ENCODE measurements at places on chromosomes 5 and 9.

DNA sequence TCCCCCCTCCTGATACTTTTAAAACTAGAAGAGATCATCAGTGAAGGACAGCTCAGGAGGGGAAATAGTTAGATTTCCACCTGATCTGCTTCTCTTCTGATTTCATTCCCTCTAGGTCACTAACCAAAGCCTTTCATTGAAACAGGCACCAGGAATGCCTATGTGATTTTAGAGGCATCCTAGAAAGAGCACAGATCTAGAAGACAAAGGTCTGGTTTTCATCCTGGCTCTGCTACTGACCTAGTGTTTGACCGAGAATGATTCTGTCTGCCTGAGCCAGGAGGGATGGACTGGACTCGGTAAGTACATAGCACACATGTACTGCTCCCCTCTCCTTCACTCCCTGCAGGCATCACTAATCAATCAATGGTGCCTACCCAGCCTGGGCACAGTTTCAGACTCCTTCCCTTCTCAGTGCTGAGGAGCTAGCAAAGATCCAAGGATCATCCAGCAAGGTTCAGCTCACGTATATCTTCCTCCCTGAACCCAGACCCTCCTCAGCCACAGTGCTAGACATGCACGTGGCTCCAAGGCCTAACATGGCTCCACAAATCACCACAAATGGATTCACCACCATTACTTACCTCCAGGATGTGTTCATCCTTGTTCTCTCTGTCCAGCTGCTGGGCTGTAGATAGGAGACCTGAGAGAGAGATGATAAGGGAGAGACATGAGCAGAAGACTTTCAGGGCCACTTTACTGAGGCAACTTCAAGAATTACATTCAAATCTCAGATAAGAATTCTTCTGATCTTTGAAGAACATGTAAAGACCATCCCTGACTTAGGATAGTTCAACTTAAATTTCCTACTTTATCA, 35.2 kb downstream of the FAT2 start:
- DNase-seq: no peak

DNA sequence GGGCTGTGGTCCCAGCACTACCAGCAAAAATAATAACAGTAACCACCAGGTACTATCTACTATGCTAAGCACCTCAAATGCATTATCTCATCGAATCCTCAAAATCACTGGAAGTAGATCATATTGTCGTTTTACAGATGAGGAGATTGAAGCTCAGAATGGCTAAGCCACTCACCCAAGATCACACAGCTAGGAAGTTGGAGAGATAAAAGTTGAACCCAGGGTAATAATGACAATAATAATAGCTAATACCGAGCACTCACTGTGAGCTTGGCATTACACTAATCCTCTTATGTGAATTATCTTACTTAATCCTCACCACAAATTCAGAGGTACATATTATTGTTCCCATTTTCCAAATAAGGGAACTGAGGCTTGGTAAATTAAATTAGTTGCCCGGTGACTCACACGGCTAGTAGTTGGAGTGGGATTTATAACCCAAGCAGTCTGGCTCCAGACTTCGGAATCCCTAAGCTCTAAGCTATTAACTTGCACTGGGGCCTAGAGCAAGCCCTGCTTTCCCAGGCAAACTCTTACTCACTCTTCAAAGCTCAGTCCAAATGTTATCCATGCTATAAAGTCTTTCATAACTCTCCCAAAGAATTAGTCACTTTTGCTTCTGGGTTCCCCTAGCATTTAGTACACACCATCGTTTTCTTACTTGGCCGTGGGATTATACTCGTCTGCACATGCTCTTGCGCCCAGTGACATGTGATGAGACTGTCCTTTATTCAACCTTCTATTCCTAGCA, 3.8 kb downstream of the ARSI start:
- DNase-seq: no peak

- DNase-seq: no peak
These were observed 233.1 kb downstream of the IRX1 start for GRCh38 chr5:3828761-3829160.

GRCh38 chr9:116628716-116629115, 58.4 kb upstream of the TRIM32 start:
- DNase-seq: no peak

GRCh38 chr9:70557661-70558369, 143.4 kb upstream of the KLF9 start:
- DNase-seq: no peak

DNA sequence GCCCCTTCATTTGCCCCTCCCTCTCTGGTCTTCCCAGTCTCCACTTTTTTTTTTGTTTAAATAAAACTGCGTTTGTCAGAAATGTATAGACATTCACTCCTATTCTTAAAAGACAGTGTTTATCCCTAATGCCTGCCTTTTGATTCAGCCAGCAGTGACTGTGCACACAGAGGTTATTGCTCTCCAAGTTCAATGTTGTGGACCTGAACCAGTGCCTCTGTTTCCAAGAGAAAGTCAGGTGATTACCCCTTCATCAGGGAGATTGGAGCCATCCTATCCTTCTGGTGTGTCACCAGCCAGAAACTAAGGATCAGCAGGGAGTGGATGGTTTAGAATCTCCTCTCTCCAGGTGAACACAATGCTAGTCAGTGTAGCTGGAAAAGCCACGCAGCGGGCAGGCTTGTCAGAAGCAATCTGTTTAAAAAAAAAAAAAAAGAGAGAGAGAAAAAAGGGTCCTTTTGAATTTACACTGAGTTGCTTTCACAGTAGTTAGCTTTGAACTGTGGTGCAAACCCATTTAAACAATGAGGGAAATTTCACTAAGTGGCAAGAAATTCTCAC, 167.5 kb upstream of the DMRT1 start:
- no peak for DNase-seq

GRCh38 chr5:134070725-134071613, 43.5 kb upstream of the TCF7 start:
- DNase-seq: peak; percentile 55

DNA sequence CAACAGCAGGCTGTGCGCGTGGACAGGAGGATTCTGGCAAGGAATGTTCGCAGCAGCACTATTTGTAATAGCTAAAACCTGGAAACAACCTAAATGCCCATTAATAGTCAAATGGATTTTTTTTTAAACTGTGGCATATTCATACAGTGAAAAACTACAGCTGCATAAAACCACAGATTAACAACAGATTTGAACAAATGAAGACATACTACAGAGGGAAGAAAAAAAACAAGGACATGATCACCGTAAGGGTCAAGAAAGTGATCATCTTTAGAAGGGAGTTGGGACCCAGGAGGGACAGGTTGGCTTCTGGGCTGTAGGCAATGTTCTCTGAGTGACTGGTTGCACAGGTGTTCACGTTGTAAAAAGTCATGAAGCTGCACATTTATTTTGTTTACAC, 1.2 kb upstream of the TMOD1 start:
- no peak for DNase-seq

DNA sequence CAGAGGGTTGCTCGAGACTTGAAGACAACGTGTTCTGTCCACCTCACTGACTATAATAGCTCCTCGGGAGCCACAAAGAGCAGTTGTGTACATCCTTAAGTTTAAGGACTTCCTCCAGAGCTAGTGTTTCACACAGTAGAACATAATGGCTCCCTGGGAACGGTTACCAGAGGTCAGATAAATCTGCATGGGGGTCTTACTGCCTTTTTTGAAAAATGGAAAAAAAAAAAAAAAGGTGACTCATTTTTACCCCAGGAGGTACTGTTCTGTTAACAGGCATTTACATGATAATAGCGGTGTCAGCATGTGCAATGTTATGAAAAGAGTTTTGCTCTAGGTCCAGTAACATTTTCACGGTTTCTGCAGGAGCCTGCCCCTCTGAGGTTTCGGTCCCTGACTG, 498.9 kb upstream of the WWC1 start:
- no peak for DNase-seq

DNA sequence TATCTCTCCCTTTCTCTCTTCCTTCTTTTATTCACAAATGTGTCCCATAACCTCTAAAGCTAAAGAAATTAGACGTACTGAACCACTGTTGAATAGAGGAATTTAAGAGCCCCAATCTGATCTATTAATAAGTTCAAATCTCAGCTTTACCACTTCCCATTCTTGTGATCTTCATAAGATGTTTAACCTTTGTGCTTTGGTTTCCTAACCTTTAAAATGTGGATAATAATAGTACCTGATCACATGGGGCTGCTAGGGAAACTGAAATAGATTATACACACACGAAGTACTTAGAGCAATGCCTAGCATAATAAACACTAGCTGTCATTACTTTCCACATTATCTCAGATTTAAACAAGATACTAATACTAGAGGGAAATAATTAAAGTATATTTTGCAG, 324.3 kb upstream of the SEMA6A start:
- DNase-seq: no peak

- DNase-seq: no peak
These were observed 107.5 kb upstream of the TLR4 start for GRCh38 chr9:117596678-117597077.

GRCh38 chr5:151156507-151157420, 815 bp downstream of the ANXA6 start:
- DNase-seq: peak; percentile 47

DNA sequence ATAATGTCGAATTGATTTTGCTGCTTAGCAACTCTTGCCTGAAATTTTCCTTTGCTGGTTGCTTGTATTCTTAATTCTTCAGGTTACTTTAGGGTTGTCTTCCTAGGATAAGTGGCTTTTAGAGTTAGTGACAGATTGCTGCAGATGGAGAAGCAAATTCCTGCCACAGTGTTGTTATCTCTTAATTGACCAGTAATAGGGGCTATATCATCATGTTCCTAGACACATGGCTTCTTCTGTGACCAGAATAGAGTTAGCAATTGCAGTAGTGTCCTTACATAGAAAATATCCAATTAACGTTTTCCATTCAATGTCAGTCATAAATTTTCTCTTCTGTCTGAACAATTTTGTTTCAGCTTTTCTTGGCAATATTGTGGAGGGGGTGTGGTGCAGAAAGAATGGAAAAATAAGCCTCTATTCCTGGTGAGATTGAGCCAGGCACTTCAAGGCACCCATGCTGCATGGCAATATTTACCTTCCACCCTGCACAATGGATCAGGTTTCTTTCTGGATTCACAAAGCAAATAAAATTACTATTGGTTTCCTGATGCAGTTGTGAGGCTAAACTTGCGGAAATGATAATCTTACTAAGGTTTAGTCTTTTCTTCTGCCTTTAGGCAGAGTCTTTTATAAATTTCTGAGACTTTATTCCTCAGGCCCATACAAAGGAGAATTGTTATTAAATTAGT, 1481.5 kb downstream of the EFNA5 start:
- DNase-seq: no peak

DNA sequence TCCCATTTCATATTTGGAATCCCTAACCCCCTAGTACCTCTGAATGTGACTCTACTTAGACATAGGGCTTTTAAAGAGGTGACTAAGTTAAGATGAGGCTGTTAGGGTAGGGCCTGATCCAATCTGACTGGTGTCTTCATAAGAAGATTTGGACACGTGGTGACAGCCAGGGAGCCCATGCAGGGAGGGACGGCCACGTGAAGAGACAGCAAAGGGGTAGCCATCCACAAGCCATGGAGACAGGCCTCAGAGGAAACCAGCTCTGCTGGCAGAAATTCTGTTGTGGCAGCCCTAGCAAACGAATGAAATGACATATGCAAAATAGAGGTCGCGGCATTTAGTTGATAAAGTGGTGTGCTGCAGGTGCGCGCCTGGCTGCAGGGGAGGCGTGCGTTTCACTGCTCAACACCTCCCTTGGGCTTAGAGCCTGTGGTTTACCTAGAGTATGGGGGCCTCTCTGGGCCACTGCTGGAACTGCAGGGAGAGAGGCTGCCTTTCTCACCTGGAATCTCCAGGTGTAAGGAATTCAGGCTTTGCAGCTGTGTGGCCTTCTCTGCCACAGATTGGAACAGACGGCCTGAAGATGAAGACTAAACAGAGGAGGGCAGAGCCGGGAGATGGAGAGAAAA, 7.1 kb upstream of the AFAP1L1 start:
- DNase-seq: peak; percentile 58

DNA sequence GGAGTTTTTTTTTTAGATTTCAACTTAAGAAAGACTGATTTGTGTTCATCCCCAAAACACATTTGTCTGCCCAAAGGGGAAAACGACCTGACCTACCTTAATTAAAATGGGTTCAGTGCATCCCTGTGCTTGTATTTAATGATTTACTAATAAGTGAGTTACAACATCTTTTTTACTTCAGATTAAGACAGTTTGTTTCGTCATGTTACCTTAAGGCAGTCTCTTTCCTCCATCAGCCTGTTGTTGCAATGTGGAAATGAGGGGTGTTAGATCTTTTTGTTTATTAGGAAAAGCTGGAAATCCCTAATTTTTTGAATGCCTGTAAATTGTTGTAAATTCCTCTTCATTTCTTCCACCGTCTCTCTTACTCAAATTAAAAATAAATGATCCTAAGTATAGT, 177.5 kb downstream of the GDNF start:
- DNase-seq: no peak

DNA sequence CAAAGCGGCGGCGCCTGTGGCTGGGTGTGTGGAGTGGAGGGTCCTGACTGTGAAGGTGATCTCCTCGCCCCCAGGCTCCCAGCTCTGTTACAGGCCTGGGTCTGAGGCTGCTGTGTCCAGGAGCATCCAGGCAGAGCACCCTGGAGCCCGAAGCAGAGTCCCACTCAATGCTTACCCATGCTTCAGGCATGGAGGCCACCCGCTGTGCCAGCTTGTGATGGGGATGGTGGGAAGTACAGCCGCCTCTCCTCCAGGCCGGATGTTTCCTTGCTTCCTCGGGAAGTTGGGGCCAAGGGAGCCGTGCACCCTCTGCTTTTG, 255.9 kb upstream of the IRX1 start:
- no peak for DNase-seq

GRCh38 chr5:160312134-160312959, at the start of gene CCNJL:
CCNJL (minus strand) TSS chr5:160312564; CDS start chr5:160311923, 641 bp downstream.
- DNase-seq: no peak

- DNase-seq: no peak
These were observed 265.3 kb downstream of the MLLT3 start for GRCh38 chr9:20357037-20357432.

- no peak for DNase-seq
These were observed 25.9 kb upstream of the PIK3R1 start for GRCh38 chr5:68189613-68190012.

DNA sequence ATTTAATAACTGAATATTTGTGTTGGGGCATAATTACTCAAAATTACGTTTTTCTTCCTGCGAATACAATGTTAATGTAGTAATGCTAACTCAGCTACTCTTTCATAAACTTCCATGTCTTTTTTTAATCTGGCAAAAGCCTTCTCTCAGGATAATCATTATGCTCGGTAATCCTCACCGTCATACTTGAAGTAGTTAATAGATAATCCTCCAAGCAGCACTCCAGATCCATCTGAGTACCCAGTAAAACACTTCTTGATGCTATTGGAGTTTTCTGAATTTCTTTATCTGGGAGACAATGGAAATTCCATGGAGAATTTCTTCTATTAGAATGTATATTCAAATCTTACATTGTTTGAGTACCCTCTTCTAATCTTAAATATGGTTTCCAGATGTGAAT, 34.3 kb downstream of the PARP8 start:
- no peak for DNase-seq

DNA sequence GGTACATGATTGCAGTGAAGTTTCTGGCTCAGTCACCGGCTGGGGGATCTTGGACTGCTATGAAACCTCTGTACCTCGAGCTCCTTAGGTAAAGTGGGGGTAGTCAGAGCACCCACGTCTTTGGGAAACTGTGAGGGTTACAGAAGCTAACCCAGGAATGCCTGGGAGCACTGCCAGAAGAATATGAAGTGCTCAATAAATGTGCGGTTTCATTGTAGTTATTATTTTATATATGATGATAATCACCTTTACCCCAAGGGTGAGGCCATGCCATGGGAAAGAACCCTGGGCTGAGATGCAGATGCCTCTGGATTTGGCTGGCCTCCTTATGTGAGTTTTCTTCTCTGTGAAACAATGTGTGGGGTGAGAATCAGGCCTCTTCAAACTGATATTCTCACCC, 3.7 kb downstream of the NPR3 start:
- no peak for DNase-seq

All from CD4-positive, alpha-beta T cell (primary cell).